Psoas muscle (tissue), 8 donors: ENCODE measurements at places on chromosomes 11 and 22. TPM values are rescaled to one million over a fixed set of nuclear protein-coding genes. Genes with fewer than 3 reads are reported as not detected.

Gene KRTAP5-8
- total RNA-seq = not detected

Gene UBE4A
- 35.0 TPM for total RNA-seq

Gene AP1B1
- 35.3 TPM for total RNA-seq

Gene ABCG4
- not detected for total RNA-seq

Gene PHOX2A
- not detected for total RNA-seq

Gene TMA7B
- not detected for total RNA-seq

DNA sequence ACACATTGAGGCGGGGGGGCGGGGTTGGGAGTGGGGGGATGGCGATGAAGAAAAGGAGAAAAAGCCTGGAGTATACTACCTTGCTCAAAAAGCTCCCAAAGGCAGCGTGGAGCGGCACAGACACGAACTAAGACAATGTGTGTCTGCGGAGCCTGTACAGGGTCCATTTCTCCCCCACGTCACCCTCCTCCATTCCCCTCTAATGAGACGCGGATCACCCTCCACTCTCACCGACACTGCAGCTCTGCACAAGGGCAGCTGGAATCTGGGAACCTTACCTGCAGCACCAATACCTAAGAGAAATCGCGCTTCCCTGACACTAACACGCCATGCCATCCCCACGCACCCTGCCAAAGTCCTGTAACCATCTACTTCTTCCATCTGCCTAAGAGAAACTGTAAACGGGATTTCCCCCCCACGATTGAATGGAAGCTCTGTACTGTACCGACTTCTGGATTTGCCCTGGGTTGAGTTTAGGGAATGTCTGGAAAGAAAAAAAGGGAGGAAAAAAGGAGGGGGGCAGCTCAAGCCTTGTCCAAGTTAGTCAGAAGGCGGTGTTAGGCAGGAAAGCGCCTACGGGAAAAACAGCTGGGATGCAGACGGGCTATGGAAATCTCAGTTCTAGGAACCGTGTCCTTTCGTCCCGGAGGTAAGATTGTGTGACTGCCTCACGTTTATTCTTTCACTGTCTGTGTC is 125.7 kb upstream of the C11orf58 start:
- no peak for DNase-seq

- peak; percentile 43 for DNase-seq
Observed at GRCh38 chr22:47328550-47329243, 566.2 kb downstream of the TBC1D22A start.

GRCh38 chr22:37387793-37388192 is 39.5 kb downstream of the ELFN2 start:
- DNase-seq = no peak

DNA sequence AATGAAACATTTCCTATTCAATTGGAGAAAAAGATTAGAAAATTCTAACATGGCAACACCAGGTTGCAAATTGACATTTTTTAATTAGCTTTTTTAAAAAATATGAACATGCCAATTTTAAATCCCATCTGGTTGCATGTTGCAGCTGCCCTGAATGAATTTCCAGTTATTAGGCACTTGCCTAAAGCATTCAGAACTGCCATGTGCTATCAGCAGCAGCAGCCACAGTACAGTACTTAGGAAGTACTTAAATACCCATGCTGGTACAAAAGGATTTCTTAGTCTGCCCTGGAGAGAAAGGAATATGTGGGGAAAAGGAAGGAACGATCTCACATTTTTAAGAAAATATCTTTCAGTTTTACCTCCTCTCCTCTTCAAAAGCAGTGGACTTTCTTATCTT is 46.2 kb downstream of the FAM168A start:
- DNase-seq = no peak

GRCh38 chr11:60951904-60952741 is at the start of gene SLC15A3:
Gene SLC15A3 (minus strand): TSS chr11:60952176. CDS start chr11:60951551, 625 bp downstream.
- DNase-seq = peak; percentile 61

GRCh38 chr11:59212744-59213631 is at the start of gene MPEG1:
Gene MPEG1 (minus strand): TSS chr11:59212927. CDS start chr11:59212865, 62 bp downstream.
- DNase-seq = no peak

- DNase-seq = peak; percentile 72
Observed at GRCh38 chr11:63769042-63769713, 603 bp upstream of the ZFTA start.

DNA sequence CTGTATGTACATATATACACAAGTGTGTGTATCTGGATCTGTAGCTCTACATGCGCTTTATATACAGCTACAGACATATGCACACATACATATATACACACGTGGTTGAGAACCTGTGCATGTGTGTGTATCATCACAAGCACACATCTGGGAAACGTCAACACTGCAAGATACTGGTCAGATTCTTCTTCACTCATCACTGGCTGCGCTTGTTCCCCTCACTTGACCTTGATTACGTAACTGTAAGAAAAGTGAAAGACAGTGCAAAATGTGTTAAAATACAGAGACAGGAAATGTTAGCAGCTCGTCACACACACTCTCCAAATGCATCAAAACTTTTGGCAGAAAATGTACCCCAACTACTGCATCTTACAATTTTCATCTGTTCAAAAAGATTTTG is 51.9 kb upstream of the MN1 start:
- DNase-seq = no peak

DNA sequence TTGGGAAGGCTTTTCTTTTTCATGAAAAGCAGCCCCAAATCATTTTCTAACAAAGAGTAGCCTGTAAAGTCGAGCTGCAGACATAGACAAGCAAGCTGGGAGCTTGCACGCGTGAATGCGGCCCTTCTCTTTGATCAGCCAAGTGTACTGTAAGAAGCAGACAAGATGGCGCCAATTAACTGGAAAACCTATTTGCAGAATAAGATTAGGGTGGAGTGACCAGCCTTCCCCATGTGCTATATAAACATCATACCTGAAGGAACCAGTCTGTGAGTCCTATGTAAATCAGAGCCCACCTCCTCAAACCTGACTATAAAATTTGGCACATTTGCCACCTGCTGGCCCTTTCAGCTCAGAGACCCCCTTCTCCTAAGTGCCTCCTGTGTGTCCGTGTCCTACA is 982.7 kb downstream of the OPCML start:
- no peak for DNase-seq

DNA sequence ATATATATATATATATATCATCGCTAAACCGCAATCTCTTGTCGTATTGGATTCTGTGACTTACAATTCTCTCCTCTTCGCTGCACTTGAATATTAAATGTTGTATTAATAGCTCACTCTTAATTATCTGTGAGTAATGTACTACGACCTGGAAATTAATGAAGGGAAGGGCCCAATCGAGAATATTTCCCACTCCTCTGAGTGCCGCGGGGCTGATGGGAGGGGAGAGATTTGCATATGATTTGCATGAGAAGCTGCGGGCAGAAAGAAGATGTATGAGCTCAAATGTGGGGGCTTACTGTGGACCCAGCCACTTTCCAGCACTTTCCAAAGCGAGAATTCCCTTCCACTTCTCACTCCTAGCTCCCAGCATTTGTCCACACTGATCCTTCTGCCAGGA is 141.2 kb downstream of the MN1 start:
- DNase-seq = no peak

DNA sequence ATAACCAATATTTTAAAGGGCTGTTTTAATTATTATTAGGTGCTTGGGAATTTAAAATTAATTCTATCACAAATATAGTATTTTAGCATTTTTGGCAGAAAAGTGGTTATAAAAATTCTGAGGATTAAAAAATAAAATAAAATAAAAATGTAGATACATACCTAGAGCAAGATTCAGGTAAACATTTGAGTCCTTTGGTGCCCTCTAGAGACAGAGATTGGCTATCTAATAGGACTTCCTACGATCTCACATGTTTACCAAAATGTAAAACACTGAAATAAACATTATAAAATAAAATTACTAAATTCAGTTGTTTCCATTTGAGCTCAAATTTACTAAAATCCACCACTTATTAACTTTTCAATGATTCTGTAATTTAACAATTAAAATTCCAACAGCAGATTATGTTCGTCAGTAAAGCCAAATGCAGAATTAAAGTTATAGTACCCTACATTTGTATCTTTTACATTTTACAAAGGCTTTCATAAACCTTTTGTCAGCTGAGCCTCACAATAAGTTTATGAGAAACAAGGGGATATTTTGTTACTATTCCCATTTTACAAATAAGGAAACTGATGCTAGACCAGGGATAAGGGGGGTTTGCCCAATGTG is 27.7 kb downstream of the SLC36A4 start:
- no peak for DNase-seq

DNA sequence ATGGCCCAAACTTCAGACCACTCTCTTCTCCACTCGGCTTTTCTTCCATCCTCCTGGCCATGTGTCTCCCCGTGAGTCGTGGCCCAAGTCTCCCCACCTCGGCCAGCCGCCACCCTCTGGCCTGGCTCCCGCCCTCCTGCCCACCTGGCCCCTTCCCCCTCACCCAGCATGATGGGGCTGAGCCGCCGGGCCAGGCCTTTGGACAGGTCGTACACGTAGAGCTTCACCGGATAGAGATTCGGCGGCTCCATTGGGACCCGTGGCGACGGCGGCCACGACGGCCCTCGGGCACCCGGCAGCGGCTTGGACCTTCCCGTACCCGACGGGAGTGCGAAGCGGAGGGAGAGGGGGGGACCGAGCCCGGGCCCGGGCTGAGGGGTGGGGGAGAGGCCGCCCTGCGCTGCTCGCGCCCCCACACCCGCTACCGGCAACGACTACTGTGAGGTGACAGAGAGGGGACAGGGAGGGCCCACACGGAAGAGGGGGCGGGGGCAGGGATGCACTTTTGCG is at the start of gene DESI1:
DESI1 (minus strand) TSS at position 455 of the 510 bp plus-strand sequence; CDS start at position 251, 204 bp downstream.
- DNase-seq = no peak

DNA sequence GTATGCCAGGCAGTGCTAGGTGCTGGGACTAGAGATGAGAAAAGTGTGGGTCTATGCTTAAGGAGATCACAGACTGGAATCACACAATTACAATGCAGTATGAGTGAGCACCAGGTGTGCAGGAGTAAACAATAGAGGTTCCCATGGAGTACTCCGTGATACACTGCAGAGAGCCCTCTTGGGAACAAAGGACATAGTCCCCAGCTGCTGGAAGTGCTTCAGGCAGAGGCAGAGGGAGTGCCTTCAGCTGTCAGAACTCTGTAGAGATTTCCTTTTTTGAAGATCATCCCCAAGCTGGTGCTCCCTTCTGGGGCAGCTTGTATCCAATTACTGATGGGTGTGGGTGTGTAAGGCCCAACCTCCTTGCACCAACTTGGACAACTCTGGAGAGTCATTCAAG is 143.5 kb upstream of the PLET1 start:
- no peak for DNase-seq

DNA sequence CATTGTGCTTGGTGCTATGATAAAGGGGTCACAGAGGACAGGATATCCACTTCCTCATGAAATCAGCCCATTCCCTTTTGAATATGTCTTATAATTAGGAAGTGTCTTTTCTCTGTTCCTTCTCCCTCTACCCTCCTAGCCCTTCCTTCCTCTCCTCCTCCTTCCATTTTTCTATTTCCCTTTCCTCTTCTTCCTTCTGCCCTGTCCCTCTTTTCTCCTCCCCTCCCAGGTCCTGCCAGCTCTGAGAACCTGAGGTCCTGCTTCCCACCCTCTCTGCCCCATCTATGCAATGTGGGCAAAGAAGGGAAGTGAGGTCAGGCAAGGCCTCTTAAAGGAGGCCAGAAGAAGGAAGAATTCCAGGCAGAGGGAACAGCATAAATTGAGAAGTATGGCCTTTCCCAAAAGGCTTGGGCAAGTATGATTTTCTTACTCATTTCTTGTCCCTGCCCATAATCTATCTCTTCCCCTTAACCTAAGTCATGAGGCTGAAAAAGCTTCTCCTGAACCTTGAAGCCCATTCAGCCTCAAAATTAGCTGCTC is 7.7 kb upstream of the UBASH3B start:
- DNase-seq = no peak

DNA sequence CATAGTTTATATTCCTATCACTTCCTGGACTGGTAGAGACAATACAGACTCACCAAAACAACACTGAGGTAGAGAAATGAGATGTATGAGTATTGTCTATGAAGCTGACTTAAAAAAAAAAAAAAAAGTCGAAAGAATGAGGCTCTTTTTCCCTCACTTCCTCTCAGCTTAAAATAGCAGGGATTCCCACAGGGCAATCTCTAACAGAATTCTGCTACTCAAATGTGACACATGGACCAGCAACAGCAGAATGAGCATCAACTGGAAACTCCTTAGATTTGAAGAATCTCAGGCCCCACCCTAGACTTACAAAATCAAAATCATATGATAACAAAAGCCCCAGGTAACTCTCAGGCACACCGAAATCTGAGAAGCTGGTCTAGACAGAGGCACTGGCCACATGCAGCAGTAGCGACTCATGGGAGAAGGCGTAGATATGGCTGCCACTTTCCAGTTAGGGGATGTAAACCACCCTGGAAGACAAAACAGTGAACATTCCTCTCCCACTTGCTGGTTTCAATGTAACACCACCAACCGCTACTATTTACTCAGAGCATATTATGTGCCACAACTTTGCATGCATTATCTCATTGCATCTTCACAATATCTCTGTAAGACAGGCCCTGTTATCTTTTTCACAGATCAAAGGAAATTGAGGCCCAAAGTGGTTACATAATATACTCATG is 128.0 kb downstream of the RBFOX2 start:
- DNase-seq = no peak

DNA sequence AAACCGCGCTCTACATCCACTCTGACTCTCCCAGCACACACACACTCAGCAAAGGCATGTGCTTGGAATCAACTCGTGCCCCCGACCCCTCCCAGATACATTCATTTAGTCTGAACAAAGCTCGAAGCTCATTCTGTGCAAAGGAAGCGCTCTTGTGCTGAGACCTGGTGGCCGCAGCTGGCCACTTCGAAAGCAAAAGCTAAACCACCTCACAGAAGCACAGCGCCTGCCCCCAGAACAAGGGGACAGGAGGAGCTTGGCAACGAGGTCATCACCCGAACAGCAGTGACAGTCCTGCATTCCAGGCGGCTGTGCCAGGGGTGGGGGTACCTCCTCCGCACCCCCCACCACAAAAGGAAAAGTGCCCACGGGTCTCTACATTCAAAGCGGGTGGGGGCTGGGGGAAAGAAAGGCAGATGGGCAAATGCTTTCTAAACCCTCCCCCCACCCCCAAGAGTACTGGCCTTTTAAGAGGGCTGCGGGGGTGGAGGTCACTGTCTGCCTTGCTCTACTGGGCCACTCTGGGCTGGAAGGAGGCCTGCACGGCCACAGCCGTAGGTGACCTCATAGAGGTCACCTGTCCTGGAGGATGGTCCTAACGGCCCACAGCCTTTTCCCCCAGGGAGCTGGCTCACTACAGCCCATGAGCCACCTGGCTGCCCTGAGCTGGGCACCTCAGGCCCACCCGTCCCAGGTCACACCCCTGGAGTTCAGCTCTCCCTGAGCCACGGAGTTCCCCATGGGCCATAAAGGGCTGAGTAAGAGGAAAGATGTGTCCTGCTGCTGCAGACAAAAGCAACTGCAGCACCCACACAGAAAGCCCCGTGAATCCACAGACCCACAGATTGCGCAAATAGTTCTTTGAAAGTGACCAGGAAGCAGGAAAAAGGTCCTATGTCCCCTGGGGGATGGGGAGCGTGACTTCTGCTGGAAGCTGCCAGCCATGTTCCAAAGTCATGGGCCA is 21.3 kb downstream of the CBX7 start:
- DNase-seq = no peak
